ENCODE measurements at places on chromosomes 4 and X. TPM values are rescaled to one million over a fixed set of nuclear protein-coding genes. Genes with fewer than 3 reads are reported as not detected.

Gene ACSL1
- 70.8 TPM for polyA plus RNA-seq

Gene GAGE12F
- polyA plus RNA-seq = not detected

Gene TLR6
- polyA plus RNA-seq = 0.58 TPM

Gene MAGEB1
- not detected for polyA plus RNA-seq

Gene CT45A10
- polyA plus RNA-seq = not detected

Gene SH3BGRL
- polyA plus RNA-seq = 239 TPM

Gene ANK2
- 69.2 TPM for polyA plus RNA-seq

Gene FANCB
- polyA plus RNA-seq = 3.8 TPM

Gene FHIP1A
- 5.3 TPM for polyA plus RNA-seq

Gene ERCC6L
- 4.7 TPM for polyA plus RNA-seq

Gene CYBB
- 11.6 TPM for polyA plus RNA-seq

Gene FHDC1
- polyA plus RNA-seq = 3.6 TPM

Gene F8A2
- polyA plus RNA-seq = not detected

Gene EXOC1L
- not detected for polyA plus RNA-seq

Gene SRPK3
- 0.55 TPM for polyA plus RNA-seq

Gene TGIF2LX
- polyA plus RNA-seq = not detected

Gene RAB39B
- polyA plus RNA-seq = 2.8 TPM

Gene TSPAN6
- polyA plus RNA-seq = 169 TPM

Gene CCNI
- polyA plus RNA-seq = 446 TPM

Gene MAGED4
- polyA plus RNA-seq = 51.0 TPM

Gene ESX1
- polyA plus RNA-seq = not detected

Gene DKK2
- 1.8 TPM for polyA plus RNA-seq

Gene ZNF732
- polyA plus RNA-seq = 2.2 TPM

Gene CXCL11
- polyA plus RNA-seq = 0.32 TPM

Gene CDKL2
- 14.6 TPM for polyA plus RNA-seq

Gene CSAG1
- not detected for polyA plus RNA-seq

Gene PHEX
- polyA plus RNA-seq = 0.40 TPM

Gene ZNF141
- 27.4 TPM for polyA plus RNA-seq

Gene HELT
- polyA plus RNA-seq = not detected

Gene NUDT10
- polyA plus RNA-seq = 12.4 TPM

Gene C4orf50
- 0.01 TPM for polyA plus RNA-seq

Gene RIPPLY1
- polyA plus RNA-seq = 3.5 TPM

Gene CCDC160
- polyA plus RNA-seq = 13.9 TPM

Gene PPAT
- polyA plus RNA-seq = 28.3 TPM

Gene SCRG1
- polyA plus RNA-seq = 0.39 TPM

Gene CHIC2
- polyA plus RNA-seq = 39.3 TPM

Gene AGTR2
- 102 TPM for polyA plus RNA-seq

Gene ZCCHC12
- 1.3 TPM for polyA plus RNA-seq

Gene XAGE2
- 0.42 TPM for polyA plus RNA-seq

Gene GASK1B
- polyA plus RNA-seq = 34.4 TPM

Gene PNPLA4
- polyA plus RNA-seq = 30.5 TPM

Gene INPP4B
- polyA plus RNA-seq = 9.4 TPM

Gene MND1
- polyA plus RNA-seq = 20.3 TPM

Gene ARL9
- polyA plus RNA-seq = 1.5 TPM

Gene PRRG3
- 7.0 TPM for polyA plus RNA-seq

Gene AMOT
- 64.1 TPM for polyA plus RNA-seq

Gene RAB9A
- polyA plus RNA-seq = 28.9 TPM

Gene HHIP
- polyA plus RNA-seq = 1.7 TPM

Gene DMP1
- polyA plus RNA-seq = not detected

Gene PAGE1
- polyA plus RNA-seq = not detected

Gene SHOX
- 0.06 TPM for polyA plus RNA-seq
